Activated CD4-positive, alpha-beta memory T cell treated with anti-CD3 and anti-CD28 coated beads for 36 hours (primary cell): ENCODE measurements at places on chromosomes 3 and 15. TPM values are rescaled to one million over a fixed set of nuclear protein-coding genes. Genes with fewer than 3 reads are reported as not detected.

GRAMD1C gene
- 0.64 TPM for total RNA-seq

ALDH1A3 gene
- not detected for total RNA-seq

- no peak for DNase-seq
Observed at GRCh38 chr3:4532535-4533112, 39.5 kb downstream of the ITPR1 start.

DNA sequence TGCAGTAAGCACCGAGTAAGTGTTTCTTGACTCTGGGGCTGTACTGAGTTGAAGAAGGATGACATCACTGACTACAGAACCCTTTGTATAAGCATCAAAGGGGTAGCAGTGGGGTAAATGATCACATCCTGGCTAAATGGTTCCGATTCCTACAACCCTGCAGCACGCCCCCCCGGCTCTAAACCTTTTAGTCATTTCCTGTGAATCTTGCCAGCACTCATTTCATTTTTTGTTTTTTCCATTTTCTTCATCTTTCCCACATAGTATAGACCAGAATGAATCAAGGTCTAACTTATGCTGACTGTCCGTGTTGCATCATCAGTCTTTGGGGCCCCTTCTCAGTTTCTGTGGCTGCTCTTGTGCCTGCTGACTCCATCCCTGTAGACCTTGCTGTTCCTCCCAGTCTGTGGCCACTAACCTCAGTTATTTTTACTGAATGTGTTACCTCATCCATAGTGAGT lies 383.1 kb upstream of the TPRG1 start:
- peak; percentile 88 for DNase-seq

GRCh38 chr3:68779261-68779660 lies 153.1 kb downstream of the TAFA4 start:
- no peak for DNase-seq

DNA sequence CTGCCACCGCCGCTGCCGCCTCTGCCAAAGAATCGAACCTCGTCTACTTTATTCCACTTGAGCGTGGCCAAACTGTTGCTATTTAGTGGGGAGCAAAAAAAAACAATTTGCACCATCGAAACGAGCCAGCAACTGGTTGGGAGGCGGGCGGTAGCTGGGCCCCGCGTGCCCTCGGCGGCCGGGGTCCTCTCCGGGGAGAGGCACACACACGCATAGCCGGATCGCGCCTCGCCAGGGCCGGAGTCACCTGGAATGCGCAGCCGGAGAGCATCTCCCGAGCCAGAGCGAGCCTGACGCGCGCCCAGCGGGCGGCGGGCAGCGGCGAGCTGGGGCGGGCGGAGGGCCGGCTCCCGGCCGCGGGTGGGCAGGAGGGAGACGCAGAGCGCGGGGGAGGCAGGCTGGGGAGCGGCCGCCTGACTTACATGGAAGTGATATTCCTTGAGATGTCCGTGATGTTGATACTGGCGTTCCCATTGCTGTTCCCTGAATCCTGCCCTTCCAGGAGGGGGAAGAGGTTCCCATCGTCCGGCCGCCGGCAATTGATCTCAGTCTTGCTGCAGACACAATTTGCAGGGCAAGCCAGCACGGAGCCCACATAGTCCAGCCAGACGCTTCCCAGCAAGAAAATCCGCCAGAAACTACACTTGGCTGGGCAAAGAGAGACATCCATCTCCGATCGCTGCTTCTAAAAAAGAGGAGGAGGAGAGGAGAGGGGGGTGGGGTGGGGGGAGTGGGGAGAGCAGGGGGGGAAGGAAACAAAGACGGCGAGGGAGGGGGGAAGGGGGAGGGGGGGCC lies 858 bp downstream of the NTRK3 start:
- DNase-seq, result peak; percentile 20

DNA sequence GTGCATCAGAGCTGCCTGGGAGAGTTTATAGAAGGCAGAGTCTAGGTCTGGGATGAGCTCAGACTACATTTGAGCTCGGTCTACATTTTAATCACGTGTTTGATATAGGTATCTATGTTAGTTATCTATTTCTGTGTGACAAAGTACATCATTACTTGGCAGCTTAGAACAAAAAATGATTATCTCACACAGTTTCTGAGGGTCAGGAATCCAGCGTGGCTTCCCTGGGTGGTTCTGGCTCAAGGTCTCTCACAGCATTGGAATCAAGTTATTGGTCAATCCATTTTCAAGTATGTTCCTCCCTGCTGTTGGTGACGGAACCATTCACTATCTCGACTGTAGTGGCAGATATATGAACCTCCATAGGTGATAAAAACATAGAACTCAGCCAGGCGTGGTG lies 71.7 kb downstream of the ABHD5 start:
- no peak for DNase-seq

NTRK3 gene
- total RNA-seq, result 0.85 TPM

GRCh38 chr3:31733234-31733667 lies 200.5 kb downstream of the STT3B start:
- DNase-seq, result no peak

- DNase-seq, result no peak
Observed at GRCh38 chr15:36748366-36749115, 169.1 kb downstream of the CDIN1 start.

GPD1L gene
- total RNA-seq, result 12.2 TPM

DNA sequence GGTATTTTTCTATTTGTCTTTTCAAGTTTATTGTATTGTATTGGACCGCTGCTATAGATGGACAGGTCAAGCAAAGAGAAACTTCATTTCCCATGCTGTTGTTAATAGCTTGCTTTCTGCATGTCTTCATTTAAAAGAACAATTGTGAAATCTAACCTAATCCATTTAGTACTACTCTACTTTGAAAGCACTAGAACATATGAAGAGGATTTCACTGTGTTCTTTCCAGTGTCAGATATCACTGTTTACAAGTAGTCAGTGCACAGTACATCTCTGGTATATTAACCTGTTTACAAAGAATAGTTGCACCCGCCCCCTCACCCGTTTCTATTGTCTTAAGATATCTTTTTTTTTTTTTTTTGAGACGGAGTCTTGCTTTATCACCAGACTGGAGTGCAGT lies 21.8 kb upstream of the EDEM1 start:
- DNase-seq, result no peak

DNA sequence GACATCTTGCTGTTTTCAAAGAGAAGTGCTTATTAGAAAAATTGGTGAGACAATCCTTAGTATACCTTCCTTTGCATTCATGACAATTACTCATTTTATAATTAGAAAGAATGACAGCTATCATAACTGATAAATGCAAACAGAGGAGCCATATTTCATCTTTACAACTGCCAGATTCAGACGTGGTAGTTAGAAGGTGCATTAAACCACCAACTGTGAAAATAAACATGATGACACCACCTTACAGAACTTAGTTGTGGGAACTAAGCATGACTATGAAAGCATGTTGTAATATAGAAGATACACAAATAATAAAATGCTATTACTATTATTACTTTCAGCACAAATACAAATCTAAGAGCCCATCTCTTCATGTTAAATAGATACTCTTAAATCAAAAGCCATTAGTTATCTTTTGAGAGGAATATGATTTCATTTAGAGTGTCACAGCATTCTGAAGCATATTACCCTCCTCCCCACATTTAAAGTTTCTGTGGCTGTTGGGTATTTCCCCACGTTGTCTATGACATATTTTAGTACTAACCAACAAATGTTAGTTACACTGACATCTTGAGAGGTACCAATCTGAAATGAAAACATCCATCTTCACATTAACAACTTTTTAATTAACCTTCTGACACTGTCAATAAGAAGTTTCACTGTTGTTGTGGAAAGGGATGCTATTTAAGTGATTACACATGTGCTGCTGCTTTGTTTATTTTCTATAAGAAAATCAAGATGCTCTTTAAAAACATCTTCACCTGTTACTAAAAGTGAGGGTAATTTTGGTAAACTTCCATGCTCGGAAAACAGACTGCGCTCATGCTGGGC lies 163.8 kb downstream of the LSAMP start:
- no peak for DNase-seq

DNA sequence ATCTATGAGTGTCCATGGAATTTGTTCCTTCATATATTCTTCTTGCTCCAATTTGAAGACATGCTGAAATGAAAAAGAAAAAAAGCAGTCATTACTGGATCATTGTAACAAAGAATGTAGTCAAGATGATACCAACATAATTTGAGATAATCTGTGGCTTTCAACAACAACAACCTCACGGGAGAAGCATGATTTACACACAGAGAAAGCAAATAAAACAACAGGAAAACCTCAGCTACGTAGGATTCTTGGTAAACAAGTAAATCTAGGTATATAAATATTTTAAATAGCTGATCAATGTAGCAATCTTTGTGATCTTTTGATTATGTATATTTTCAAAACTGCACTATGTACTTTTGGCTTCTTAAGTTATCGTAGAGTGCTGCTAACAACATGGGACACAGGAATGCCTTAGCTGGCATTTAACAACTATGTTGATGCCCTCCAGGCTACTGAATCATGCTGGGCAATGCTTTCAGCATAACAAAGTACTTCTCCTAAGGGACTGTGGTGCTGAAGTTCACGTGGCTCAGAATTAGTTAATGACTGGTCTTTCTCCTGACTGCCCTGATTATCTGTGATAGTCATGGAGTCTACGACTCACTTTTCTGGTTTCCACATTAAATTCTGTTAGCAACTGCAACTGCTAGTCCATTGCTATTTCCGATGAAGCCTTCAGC lies 96.5 kb upstream of the MYO5C start:
- no peak for DNase-seq

PLSCR2 gene
- total RNA-seq, result not detected

CDHR4 gene
- total RNA-seq, result 0.22 TPM

GRCh38 chr15:69590201-69590710 lies 137.6 kb downstream of the RPLP1 start:
- DNase-seq, result no peak

GRCh38 chr3:156906275-156906674 lies 80.1 kb downstream of the LEKR1 start:
- DNase-seq, result no peak

GRCh38 chr3:54909191-54909590 lies 18.7 kb downstream of the LRTM1 start:
- DNase-seq, result no peak

- DNase-seq, result no peak
Observed at GRCh38 chr3:46995901-46996562, 16.6 kb downstream of the NBEAL2 start.

FBXW12 gene
- total RNA-seq, result not detected

- DNase-seq, result peak; percentile 63
Observed at GRCh38 chr15:51621936-51622603, 501 bp downstream of the DMXL2 start.

- DNase-seq, result no peak
Observed at GRCh38 chr3:46903341-46904302, 26.1 kb downstream of the PTH1R start.

GRCh38 chr15:29120593-29121368 lies 148.8 kb downstream of the NSMCE3 start:
- no peak for DNase-seq

GRCh38 chr15:38611228-38611627 lies 46.6 kb upstream of the RASGRP1 start:
- DNase-seq, result peak; percentile 79

UBL7 gene
- 52.3 TPM for total RNA-seq

- no peak for DNase-seq
Observed at GRCh38 chr15:82018201-82018600, 27.6 kb downstream of the MEX3B start.

DNA sequence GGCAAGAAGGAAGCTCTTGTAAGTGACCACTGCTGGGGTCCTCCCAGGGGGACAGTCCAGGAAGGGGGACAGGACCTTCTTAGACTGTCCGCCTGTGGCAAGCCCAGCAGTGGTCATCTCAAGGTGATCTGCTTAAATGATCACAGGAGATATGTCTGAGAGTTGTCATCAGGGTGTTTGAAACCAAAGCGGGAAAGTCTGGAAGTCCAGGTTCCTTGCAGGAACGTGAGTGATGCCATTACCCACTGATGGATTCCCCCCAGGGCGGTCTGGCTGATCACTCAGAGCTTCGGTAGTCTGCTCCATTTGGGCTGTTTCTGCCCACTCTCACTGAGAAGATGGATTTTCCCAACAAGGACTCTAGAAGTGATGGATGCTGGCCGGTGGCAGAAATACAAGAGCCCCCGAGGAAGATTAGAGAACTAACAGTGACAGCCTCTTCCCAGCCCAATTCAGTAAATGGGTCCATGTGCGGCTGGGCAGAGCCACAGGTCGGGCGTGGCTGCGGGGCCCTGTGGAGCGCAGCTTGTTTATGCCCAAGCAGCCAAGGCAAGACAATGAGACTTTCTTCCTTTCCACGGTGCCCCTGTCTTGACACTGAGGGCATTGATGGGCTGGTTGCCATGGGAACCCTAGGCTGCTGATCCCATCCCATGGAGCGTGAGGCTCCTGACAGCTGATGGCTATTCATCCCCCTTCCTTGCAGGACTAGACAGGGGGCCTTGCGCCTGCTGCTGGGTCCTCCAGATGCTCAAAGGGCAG lies 9.5 kb downstream of the PCSK6 start:
- DNase-seq, result no peak

GRCh38 chr3:25719321-25719720 lies 54.6 kb upstream of the TOP2B start:
- DNase-seq, result no peak

GRCh38 chr3:138801792-138802191 lies 32.9 kb downstream of the PIK3CB start:
- DNase-seq, result no peak

DNA sequence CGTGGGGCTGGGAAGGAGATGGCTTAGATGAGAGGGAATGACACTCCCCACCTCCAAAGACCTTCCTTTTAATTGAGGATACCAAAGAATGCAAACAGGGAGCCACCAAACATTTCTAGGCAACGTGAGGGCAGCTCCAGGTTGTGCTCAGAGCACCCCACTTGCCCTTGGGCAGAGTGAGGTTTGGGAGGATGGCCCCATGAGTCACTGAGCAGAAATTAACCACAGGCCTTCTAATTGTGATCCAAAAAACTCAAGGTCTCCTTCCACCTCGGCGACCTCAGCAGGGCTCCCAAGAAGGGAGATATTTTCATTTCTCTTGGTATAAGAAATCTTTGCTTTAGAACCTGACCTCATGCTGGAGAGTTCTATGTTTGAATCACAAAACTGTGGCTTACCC lies 305.0 kb upstream of the TPM1 start:
- DNase-seq, result no peak

DNA sequence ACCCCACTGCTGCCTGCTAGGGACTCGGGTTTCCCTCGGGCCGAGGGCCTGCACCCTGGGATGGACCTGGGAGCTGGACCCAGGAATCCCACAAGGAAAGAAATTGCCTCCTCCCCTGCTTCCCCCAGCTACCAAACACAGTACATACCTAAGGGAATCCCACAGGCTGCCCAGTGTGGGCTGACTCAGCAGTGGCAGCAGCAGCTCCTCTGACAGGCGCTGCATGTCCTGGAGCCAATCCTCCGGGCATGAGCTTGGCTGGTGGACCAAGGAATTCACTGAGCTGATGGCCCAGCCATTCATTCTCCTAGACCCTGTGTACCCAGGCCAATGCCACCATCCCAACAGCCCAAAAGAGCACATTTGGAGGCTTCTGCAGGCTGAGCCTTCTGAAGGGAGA lies 9.5 kb upstream of the LTK start:
- no peak for DNase-seq

DNA sequence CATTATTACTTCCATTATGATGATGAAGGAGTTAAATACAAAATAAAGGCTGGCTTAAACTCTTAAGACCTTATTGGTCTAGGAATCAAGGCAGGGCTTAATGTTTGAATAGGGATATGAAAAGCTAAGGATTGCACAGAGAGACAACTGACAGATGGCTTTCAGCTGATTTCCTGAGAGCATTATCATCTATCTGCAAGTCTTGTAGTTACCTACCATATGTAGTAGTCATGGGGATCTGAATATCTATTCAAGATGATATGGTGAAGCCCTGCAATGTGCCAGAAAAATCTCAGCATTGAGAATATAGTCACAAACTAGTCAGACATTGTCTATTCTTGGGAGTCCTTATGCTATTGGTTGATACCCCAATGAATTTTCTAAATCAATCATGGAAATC lies 47.5 kb upstream of the CHMP2B start:
- no peak for DNase-seq

KBTBD13 gene
- not detected for total RNA-seq
